ENCODE measurements at places on chromosomes 4 and X.

DNA sequence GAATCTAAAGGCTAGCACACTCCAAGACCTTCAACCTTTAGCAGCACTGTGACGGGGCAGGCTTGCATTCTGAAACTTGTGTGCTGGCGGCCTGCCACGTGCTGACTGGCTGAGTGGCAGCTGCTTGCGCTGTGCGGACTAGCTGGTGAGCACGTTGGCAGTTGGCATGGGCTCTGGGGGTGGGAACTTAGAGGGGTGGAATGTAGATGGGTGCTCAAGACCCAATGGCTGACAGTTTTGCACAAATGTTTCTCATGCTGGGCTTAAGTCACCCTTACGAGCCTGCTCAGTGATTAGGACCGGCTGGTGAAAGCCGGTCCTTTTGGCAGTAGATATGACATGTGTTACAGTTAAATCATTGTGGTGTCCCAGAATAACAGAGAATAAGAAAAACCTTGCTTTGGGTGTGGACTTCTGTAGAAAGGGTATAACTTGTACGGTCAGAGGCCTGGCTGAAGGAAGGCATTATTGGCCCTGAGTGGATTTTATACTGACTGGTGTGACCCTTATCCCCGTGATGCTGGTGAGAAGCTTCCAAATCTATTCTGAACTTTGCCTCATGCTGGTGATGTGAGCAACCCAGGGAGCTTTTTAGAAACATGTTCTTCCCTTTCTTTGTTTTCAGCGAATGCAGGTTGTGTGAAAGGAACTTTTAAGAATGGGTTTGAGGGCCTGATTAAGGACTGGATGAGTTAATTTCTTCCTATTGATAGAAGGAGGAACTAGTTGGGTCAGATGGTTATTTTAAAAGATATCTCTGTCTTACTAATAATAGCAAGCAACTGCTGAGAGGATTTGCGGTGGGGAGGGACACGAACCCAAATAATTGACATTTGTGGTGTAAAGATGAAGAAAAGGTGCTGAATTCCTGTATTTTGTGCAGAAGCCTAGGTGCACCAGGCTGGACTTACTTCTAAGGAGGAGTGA, 107.4 kb upstream of the SLC4A4 start:
- DNase-seq: no peak

DNA sequence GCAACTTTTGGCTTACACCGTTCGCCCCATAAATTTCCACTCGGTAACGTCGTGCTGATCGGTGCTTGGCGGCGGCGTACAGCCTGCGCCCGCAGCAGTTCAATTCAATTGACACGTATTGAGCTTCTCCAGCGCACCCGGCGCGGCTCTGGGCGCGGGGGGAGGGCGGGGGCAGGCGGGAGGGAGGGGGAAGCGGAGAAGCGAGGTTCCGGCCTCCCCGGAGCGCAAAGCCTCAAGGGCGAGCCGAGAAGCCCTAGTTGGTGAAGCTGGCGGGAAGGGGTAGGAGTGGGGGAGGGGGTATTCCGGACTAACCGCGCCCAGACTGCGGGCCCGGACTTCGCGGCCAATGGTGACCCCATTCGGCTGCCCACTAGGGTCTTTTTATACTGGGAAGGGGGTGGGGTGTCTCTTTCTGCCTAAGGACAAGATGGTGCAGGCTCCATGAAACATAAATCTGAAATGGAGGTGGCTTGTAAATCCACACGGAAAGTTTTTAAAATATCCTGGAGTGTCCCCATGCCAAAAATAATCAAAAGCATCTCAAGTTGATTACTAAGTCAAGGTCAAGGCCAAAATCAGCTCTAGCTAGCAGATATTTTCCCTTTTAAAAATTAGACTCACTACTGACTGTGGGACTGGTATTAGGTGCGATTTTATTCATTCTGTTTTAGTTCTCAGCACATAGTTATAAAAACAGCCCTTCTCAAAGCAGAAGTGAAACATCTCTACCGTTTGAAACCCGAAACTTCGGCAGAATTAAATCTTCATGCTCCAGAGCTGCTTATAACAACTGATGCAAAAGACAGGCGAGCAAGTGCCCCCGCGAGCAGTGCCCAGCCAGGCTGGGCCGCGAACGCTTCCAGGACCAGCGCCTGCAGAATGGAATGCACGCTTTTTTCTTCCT, 1.5 kb upstream of the BCOR start:
- DNase-seq: no peak

DNA sequence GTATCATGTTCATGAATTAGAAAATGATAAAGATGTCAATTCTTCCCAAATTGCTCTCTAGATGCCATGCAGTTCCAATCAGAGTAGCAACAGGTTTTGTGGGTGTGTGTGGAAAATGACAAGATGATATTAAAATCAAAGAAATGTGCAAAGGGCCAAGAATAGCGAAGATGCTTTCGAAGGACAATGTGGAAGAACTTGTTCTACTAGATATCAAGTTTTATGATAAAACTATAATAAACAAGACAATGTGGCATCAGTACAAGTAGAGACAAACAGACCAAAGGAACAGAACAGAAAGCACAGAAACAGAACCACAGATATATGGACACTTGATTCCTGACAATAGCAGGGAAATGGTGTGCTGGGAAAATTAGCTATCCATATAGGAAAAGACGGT, 9.0 kb downstream of the TAB3 start:
- DNase-seq: no peak

DNA sequence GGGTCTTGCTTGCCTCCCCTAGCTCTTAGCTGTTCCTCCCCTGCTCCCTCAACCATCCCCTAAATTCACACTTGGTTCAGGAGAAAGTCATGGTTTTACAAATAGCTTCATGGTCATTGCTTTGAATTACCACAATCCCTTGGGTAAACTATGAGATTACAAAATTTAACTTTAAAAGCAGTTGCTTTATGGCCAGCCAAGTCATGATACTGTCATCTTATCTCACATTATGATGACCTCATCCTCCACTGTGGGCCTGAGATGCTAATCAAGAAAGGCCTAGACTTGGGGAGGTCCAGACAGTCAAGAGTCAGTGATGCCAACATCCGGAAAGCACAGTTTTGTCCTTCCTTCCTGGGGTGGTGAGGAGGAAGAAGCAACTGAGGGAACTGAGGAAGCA, 10.5 kb upstream of the FGF16 start:
- DNase-seq: no peak

DNA sequence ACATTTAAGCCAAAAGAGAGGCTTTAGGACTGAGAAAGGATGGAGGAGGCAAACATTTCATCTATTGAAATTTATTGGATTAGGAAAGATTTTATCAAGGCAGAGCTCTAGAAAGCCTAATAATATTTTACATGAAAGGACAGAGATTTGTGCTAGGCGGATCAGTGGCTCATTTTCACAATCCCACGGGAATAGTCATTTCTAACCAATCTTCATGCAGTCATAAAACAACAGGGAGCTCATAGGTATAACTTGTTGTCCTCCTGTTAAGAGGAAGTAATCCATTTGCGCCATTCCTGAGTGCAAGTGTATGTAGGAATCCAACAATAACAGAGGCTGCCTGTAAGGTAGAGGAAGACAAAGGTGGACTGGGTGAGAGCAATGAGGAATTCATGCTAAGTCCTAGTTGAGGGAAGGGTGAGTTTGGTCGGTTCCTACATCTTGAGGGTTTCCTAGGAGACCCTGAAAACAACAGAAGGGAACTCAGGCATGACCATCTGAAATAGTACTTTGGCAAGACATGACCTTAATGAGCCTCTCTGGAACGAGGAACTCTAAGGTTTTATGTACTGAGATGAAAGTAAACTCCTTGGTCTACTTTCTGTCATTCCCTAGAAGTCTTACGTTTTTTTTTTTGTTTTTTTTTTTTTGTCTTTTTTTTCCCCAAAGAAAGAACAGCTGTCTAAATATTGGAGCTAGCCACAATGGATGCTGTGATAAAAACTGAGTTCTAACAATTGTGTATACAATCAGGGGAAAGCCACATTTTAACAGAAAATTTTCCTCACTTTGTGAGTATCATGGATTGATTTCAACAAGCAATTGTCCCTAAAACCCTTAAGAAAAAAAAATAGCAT, 89.7 kb downstream of the GEMIN8 start:
- no peak for DNase-seq

DNA sequence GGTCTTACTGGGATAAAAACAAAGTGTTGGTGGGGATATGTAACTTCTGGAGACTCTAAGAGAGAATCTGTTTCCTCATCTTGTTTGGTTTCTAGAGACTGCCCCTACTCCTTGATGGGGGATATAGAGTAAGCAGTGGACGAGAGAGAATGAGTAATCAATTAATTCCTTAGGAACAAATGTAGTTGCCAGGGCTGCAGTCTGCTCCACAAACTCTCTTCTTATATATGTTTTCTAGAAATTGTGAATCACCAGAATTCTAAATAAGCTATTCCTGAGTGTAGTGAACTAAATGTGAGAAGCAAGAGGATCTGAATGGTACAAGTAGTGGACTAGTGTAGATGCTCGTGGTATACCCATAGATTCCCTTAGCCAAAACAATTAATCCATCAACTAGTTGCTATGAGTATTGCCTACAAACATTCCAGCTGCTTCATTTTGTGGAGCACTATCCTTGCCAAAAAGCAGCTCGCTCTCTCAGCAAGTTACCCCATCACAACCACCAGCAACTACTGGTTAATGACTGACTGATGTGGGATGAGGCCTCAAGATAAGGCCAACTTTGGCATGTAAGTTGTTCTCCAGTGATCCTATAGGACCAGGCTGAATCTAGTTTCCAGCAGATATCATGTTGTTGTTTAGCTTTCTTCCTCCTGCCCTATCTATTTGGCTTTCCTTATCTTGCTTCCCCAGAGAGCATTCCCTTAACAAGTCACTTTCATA, 273.0 kb downstream of the SLC7A11 start:
- DNase-seq: no peak

DNA sequence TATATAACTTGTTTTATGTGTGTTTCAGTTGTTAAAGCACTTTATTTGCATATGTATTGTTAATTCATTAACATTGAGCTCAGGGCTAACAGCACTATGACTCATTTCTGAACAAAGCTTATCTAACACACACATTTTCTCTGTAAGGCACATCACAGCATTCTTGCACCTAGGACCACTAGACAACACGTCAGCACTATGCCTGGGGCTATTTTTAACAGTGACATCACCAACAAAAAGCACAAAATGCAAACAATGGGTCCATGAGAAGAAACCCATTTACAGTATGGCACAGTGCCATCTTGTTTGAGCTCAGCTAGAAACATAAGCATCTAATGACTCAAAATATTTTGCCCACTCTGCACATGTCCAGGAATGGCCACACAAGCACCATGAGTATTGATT, 124.4 kb downstream of the RELL1 start:
- DNase-seq: no peak

GRCh38 chr4:4490816-4491215, 51.0 kb downstream of the STX18 start:
- DNase-seq: no peak

DNA sequence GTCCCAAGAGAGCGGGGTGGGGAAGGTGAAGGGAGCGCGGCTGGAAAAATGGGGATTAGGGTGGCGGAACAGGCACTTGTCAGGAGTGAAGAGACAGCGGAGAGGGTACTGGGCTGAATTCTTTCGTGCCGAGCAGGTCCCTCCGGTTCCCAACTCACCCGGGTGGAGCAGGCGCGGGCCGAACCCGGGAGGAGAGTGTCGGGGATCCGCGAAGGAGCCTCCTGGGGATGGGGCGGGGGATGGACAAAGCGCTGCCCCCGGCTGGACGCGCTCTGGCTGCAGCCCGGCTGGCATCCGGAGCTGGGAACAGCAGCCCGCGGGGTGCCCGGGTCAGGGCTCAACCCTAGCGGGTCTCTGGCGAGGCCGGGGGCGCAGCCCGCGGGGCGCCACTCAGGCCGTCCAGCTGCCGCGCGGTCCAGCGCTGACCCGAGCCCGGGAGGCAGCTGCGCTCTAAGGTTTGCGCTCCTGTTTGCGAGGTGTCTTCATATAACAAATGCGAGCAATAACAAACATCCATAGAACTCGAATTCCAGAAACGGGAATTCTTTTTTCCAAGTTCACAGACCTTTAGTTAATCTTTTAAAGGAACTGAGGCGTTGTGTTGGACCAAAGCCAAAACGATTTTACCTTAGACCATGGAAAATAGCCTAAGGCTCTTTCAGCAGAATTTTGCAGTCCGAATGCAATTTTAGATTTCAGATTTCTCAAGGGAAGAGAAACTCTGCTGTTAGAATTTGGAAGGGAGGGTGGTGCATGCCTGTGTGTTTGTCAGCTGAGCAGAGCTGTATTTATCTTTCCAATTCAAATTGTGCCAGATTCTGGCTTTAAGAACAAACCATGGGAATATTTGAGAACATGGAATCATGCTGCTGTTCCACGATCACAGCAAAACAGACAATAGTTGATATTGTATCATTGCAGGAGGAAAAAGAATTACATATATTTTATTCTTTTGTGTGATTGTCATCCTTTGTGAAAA, 744 bp downstream of the NPY5R start:
- DNase-seq: no peak

DNA sequence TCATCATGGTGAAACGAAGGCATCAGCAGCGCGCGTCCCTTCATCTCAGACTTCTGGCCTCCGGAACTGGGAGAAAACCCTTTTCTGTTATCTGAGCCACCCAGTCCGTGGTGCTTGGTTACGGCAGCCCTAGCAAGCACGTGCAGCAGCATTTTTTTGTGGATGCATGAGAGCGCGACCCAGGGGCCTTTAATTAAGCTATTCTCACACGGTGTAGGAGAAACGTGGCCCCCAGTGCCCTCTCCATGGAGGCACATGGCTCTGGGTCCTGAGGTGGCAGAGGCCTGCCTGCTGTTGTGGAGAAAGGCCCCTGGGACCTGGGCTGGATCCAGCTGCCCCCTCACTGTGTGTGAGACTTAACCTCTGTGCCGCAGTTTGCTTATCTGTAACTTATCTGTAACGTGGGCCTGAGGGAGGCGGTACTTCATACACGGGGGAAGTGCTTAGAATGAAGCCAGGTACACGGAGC, 9.5 kb downstream of the CLCN4 start:
- no peak for DNase-seq

- DNase-seq: no peak
Measured at GRCh38 chrX:14872355-14872754, 514 bp downstream of the FANCB start.

GRCh38 chr4:77014256-77014655, 61.5 kb downstream of the CCNI start:
- DNase-seq: no peak

- no peak for DNase-seq
Measured at GRCh38 chr4:41509451-41509866, 28.5 kb upstream of the LIMCH1 start.

GRCh38 chr4:17567271-17567670, 9.7 kb upstream of the LAP3 start:
- no peak for DNase-seq

GRCh38 chr4:114694770-114695169, 96.2 kb downstream of the UGT8 start:
- DNase-seq: no peak

- DNase-seq: no peak
Measured at GRCh38 chrX:46693149-46693548, 65.8 kb downstream of the SLC9A7 start.

GRCh38 chrX:119942173-119942819, 1.3 kb downstream of the NKAP start:
- DNase-seq: no peak

DNA sequence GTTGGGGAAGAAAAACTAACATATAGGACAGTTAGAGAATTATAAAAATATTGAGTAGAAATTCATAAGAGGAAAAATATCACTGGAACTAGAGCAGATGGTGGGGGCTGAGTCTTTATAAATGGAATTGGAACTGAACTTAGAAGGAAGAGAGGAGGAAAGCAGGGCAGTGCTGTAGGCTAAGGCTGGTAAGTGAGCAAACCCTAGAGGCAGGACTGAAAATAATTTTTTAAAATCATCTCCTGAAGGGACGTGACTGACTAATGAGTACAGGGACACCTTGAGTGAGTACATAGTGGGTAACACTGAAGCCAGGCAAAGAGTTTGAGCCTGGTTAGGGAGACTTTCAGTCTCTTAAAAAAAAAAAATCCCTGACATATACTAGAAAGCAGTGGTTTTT, 63.3 kb downstream of the GALNT7 start:
- no peak for DNase-seq

Measured in KG1 (cell line).